ENCODE measurements at places on chromosomes 6 and 20.

GRCh38 chr6:135922174-135922573, 70.7 kb downstream of the PDE7B start:
- DNase-seq: no peak

GRCh38 chr20:21862956-21863355, 157.5 kb downstream of the PAX1 start:
- DNase-seq: no peak

- no peak for DNase-seq
These were observed 472.2 kb downstream of the UTRN start for GRCh38 chr6:144757299-144757698.

- DNase-seq: no peak
These were observed 29.6 kb upstream of the AAR2 start for GRCh38 chr20:36206641-36207040.

DNA sequence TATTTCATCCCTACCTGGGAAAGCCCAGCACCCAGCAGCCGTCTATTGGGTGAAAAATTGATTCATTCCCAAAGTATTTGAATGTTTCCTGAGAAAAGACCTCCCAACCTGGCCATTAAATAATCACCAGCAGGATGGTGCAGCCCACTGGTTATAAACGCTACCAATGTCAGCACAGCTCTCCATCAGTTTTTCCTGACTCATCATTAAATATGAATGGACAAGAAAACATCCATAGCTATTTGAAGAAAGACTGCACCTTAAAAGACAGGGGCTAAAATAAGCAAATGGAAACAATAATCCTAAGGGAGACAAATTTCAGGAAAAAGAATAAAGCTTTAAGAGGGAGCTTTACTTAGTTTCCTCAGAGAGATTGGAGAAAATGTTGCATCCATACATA, 261.9 kb downstream of the UST start:
- no peak for DNase-seq

DNA sequence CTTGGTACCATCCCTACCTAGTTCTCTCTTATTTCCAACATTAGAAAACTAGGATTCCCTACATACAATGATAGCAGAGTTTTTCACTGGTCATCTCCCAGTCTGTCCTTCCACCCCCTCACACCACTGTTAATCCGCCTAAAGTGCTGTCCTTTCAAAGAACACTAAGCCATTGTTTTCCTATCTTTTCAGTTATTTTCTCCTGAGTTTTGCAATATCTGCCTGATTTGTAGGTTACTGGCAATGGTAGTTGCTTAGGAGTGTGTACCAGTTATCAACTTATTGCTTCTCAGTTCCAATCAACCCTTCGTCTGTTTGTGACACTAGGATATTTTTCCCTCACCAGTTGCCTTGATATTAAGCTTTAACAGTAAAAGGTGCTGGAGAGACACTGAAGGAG, 135.0 kb downstream of the EPM2A start:
- DNase-seq: no peak

DNA sequence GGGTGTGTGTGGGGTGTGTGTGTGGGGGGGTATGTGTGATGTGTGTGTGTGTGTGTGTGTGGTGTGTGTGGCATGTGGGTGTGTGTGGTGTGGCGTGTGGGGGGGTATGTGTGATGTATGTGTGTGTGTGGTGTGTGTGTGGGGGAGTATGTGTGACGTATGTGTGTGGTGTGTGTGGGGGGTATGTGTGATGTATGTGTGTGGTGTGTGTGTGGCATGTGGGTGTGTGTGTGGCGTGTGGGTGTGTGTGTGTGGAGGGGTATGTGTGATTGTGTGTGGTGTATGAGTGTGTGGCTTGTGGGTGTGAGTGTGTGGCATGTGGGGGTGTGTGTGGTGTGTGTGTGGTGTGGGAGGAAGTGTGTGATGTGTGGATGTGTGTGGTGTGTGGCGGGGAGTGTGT, 442.3 kb downstream of the PREX1 start:
- no peak for DNase-seq

All from GM12892 (cell line).